ENCODE measurements at places on chromosomes 16 and 17.

GRCh38 chr16:84893467-84893848 is 73.7 kb downstream of the CRISPLD2 start:
- no peak for DNase-seq

DNA sequence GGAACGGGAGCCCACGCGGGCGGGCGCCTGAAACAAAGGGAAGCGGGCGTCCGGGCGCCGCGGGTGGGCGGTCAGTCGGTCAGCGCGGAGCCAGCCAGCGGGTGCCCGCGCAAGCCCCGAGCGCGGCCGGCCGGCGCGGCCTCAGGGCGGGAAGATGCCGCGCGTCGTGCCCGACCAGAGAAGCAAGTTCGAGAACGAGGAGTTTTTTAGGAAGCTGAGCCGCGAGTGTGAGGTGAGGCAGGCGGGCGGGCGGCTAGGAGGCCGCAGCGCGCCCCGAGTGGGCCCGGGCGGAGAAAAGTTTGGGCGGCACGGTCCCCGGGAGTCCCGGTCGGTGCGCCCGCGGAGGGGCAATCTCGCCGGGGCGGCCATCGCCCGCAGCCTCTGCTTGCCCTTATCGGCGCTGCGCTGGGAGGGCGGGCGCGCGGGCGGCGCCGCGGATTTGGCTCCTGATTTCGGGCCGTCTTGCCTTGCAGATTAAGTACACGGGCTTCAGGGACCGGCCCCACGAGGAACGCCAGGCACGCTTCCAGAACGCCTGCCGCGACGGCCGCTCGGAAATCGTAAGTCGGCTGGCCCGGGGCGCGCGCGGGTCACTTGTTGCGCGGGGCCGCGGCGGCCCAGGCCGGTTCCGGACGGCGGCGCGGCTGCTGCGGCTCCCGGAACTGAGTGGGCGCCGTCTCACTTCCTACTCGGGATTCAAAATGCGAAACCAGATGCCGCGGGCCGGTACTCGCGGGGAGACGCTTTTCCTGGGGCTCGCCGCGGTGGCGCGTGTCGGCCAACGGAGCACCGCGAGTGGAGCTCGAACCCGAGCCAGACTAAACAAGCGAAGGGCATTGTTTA is 526 bp downstream of the CBFB start:
- DNase-seq = no peak

GRCh38 chr17:57899822-57900221 is 50.0 kb upstream of the MRPS23 start:
- DNase-seq = no peak

GRCh38 chr16:57798953-57799599 is 3.2 kb downstream of the KIFC3 start:
- no peak for DNase-seq

DNA sequence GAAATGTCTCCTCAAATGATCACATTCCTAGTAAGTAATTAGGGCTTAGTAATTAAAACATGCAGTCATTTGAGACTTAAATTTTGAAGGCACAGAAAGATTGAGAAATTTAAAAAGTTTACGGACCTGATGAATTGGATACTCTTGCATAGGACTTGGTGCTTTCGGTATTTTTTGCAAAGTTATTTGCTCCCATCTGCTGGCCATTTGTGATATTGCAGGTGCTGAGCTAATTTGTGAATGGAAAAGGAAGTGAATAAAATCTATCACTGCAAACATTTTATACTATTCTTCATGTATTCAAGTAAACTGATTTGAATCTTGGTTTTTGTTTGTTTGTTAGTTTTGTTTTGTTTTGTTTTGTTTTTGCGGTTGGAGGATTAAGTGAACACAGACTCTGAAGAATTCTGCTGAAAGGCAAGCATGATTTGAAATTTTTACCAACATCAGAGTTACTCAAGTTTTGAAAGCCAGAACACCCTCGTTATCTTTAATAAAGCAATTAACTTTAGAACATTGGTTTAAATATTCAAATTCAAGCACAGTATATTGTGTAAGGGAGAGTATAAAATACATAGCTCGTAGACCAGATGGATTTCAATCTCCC is 689.5 kb upstream of the RBFOX1 start:
- DNase-seq = no peak

DNA sequence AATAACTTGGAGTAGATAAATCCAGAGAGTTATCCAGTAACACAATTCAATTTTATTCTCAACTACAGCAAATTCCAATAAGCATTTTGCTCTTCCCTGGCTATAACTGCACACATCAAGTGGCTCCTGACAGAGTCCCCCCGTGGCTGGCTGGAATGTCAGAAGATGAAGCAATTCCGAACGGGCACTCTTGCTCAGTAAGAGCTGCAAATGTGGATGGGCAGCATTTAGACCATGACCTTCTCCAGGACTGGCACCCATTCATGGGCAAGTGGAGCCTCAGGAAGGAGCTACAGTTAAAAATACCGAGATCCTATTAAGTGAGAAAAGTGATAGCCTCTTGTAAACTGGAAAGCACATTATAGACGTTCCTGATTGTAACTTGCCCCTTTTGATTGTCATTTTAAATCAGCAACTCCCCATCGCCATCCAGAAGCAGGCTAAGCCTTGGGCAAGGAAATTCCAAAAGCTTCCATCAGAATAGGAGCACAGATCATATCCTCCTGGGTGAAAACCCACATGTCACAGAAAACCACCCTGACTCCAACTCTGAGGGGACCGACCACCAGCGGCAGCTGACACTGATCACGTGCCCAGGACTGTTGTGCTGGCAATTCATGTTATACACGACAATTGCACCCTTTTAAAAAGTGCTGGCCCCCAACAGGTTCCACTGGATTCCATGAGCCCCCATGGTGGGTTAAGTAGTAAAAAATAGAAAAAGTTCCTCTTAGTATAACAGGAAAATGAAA is 7.1 kb downstream of the UBE2O start:
- DNase-seq = no peak

DNA sequence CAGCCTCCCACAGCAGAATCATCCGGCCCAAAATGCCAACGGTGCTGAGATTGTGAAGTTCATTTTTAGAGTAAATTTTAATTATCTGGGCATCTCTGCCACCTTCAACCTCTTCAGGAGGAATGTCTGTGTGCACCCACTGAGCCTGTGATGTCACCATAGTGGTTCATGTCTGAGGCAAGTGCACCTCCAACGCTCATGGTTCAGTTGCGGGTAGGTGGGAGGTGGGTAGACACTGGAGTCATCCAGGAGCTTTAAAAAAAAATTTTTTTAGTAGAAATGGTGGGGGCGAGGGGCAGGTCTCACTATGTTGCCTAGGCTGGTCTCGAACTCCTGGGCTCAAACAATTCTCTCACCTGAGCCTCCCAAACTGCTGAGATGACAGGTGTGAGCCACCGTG is 1.9 kb downstream of the FLYWCH1 start:
- no peak for DNase-seq

- no peak for DNase-seq
Observed at GRCh38 chr17:32933881-32934280, 5.9 kb downstream of the TMEM98 start.

GRCh38 chr17:40839194-40839593 is 16.8 kb upstream of the KRT10 start:
- DNase-seq = no peak

DNA sequence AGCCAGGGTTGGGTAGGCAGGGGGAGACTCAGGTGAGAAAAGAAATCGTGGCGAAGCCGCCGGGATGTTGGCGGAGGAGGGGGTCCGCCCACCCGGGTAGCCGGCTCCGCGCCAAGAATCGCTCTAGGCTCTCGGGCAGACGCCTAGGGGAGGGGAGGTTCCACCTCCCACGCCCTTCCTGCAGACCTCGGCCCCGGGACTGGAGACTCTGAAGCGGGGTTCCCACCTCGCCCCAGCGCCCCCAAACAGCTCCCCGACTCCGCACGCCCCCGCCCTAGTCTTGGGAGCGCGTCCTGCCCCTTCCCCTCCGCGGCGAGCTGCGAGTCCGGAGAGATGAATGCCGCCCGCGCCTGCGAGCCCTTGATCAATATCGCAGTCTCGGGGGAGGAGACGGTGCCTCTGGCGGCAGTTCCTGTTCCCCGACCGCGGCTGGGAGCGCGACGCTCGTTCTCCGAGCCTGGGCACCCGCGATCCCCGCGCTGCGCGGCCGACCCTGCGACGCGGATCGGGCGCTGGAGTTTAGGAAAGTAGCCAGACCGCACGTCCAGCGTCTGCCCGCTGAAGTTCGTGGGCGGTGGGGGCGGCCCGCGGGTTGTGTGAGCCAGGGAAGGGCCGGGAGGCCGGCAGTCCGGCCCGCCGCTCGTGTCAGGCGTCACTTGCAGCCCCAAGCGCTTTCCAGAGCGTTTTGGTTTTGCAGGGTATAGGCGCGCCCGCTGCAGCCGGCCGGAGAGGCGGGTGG is 790 bp downstream of the CRHR1 start:
- DNase-seq = no peak

DNA sequence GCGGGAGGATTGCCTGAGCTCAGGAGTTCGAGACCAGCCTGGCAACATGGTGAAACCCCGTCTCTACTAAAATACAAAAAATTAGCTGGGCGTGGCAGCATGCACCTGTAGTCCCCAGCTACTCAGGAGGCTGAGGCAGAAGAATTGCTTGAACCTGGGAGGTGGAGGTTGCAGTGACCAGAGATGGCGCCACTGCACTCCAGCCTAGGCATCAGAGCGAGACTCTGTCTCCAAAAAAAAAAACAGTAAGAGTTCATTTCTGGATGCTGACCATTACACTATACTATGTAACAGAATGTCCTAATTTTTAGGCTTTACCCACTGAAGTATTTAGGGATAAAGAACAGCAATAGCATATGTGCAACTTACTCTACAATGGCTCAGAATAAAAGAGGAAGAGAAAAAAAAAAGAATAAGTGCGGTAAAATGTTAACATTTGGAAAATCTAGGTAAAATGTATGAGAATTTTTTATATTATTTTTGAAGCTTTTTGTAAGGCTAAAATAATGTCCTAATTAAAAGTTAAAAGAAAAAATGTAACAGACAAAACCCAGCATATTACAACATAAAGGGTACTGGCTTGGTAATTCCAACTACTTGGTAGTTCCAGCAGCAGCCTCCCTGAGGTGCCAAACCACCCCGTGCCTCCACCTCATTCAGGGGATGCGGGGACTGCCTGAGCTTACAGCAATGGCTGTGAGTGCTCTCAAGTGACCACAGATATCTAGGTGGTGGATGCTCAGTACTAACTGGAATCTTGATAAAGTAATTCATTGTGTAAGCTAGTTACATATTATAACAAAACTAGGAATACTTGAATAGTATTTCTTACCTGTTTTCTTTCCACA is 10.9 kb downstream of the COPS3 start:
- DNase-seq = no peak

DNA sequence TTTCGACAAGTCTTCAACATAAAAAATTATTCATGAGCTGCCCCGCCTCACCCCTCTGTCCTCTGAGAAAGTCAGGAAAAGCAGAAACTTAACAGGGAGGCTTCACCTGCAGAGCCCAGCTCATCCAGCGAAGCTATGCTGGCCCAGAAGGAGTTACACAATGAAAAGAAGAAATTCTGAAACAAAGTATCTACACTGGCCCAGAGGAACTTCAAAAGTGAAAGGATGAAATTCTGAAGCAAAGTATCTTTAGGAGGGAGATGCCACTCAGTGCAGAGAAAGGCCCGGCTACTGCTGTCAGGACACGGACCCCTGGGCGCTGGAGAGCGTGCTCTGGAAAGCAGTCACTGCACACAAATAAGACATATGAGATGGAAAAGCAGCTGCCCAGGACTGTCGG is 1.6 kb downstream of the GALNS start:
- no peak for DNase-seq

DNA sequence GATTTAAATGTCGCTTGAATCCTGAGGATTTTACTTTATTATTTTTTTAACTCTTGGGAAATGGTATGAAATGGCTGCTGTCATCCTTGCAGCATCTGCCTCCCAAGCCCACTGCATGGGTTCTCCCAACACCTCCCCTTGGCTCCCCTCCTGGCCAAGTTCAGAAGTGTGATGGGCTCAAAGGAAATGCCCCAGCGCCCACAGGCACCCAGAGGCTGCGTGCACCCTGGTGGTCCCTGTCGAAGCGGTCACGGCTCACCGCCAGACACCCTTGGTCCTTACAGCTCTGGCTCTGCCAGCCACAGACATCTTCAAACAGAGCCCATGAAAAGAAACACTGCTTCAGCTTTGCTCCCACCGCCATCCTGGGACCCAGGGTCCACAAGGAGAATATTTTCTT is 334.7 kb downstream of the SOX9 start:
- DNase-seq = no peak

DNA sequence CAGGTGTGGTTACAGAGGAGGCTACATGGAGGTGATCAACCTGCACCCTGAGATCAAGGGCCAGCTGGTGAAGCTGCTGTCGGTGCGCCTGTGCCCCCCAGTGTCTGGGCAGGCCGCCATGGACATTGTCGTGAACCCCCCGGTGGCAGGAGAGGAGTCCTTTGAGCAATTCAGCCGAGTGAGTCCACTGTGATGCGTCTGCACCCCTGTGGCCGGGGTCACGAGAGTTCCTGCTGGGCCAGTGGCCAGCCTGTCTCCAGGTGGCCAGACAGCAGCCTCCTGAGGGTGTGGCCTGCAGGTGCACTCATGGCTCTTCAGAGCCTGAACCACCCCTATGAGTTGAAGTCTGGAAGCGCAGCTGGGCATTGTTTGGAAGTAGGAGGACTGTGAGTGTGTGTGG is 38.1 kb downstream of the GPT2 start:
- DNase-seq = no peak

GRCh38 chr17:65134035-65134434 is 3.1 kb upstream of the RGS9 start:
- DNase-seq = no peak

- DNase-seq = no peak
Observed at GRCh38 chr17:71224824-71225575, 895.8 kb upstream of the SOX9 start.

DNA sequence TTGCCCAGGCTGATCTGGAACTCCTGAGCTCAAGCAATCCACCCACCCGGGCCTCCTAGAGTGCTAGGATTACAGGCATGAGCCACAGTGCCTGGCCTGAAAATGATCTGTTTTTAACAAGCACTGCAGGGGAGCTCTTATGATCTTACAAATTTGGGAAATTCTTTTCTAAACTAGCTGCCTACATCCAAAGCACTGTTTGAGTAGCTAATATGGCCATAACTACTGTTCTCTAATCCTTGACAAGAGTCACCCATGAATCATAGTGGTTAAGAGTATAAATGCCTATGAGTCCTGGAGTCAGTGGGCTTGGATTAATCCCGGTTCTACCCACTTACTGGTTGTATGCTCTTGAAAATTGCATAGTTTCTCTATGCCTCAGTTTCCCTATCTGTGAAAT is 1.4 kb upstream of the CPPED1 start:
- DNase-seq = no peak

DNA sequence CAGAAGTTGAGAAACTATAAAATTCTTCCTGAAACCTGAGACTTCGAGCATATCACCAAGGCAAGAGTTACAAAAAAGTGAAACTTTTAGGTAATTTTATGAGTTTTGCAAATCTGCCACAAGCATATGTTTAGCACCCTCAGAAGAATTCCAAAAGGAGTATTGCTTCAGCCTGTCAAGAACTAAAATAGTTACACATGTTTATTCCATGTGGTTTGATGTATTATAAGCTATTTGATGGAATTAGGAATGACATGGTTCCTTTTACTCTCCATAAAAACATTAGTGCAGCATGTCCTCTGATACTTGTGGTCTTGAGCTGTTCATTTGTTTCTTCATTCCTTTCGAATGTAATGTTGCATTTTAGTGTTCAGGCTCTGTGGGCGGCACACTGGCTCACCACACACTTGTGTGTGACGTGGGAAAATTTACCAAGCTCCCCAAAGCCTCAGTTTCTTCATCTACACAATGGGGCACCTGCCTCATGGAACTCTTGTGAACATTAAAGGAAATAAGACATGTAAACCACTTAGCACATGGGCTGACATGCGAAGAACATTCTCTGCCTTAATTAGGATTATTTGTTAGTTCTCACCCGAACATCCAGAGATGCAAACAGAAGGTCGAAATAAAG is 204.2 kb upstream of the FOXF1 start:
- no peak for DNase-seq

Data from cerebellar nuclear complex (tissue), 1 donor.